ENCODE measurements at places on chromosomes 6 and 20.

DNA sequence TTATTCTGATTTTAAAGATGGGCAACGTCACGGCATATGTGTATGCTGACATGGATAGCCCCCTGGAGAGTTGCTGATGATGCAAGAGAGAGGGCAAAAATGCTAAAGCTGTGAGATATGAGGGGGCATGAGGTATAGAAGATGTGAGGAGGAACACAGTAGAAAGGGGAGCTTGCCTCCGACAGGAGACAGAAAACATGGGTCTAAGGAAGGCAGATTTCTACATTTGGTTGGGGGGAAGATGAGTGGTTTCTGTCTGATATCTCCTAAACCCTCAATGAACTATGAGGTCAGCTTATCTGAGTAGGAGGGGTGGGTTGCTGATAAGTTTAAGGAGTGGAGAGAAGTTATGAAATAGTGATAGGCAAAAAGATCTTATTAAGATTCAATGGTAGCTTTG lies 6.0 kb downstream of the RNF24 start:
- no peak for DNase-seq

DNA sequence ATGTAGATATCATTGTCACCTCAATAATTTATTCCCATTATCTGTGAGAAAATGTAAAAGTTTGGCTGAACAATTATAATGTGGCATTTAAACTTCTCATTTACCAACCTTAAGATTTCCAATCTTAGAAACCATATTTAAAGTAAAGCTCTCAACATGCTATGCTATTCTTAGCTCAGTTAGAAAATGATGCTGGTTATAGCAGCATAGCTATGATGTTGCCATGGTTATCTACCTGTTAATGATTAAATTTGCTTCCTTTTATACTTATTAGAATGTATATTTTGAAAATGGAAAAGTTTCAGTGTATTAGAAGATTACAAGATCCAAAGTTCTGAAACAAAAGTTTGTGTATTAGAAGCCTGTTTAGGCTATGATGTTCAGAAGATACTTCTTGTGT lies 110.1 kb downstream of the GPR63 start:
- no peak for DNase-seq

DNA sequence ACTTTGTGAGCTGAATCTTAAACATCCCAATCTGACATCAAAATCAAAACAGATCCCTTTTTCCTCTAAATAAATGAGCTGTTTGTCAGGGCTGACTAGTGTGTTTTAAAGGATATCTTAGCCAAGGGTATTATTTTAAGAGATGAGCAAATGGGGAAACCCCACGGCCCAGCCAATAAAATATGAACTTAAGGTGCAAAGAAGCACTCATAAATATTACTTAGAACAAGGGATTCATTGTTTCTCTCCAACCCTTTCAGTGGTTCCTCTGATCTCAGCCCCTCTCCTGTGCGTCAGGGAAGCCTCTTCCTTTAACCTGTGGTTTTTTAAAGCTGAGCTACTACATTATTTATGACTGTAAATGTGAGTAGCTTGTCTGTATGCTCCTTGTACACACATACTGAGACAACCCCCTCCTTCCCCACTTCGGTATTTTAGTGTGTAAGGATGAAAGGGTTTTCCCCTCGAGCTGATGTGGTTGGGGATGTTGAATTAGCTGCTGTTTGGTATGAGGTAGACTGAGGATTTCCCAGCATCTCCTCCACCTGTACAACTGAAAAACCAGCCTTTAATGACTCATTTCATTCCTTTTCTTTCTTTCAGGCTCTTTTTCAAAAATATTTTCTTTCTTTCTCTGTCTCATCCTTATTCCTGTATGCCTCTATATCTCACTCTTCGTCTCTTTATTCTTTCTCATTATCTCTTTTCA lies 6.5 kb downstream of the BMP5 start:
- no peak for DNase-seq

GRCh38 chr6:119476554-119476953 lies 127.0 kb upstream of the MAN1A1 start:
- no peak for DNase-seq

- DNase-seq: no peak
Measured at GRCh38 chr6:128914051-128914450, 31.1 kb downstream of the LAMA2 start.

DNA sequence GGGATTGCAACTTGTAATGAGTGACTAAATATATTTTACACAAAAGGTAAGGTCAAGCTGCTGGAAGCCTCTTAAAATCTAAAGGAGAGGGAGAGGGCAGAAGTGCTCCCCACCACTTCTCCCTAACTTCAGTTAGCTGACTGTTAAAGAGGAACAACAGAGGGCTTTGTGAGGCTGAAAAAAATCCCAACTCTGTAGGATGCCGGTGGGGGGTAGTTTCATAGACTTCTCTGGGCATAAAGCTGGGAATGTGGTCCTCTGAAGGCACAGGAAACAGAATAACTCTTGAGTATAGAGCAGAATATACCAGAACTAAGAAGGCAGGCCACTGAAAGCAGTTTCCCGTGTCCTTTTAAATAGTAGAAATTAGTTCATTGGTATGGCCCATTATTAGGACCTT lies 71.6 kb downstream of the KIF6 start:
- DNase-seq: no peak

- DNase-seq: no peak
Measured at GRCh38 chr20:17825252-17825959, 125.6 kb downstream of the BANF2 start.

DNA sequence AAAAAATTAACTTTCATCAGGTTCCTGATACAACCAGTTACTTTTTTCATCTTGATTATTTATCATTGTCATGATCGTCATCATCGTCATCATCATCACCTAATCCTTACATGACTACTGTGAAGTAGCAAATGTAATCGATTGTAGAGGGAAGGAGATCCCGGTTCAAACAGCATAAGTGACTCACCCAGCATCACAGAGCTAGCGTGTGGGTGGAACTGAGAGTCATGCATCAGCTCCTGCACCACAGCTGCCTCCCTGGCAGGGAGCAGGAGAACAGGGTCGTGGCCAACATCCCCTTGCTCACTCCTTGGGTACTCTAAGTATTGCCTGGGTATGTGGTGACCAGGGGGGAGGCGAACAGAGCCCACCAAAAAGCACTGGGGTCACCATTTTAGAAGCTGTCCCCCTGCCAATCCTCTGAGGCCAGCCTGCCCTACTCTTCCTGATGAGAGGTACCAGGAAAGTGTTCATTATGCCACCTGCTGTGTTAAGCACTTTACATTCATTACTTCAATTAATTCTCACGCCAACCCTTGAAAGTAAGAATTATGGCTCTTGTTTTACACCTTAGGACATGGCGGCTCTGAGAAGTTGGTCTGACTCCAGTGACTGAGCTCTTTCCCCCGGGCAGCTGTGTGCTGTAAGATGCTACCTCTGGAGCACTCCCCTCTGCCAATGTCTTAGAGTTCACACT lies 425.2 kb downstream of the CD83 start:
- DNase-seq: peak; percentile 43

- no peak for DNase-seq
Measured at GRCh38 chr6:107827541-107827940, 3.4 kb upstream of the SCML4 start.

DNA sequence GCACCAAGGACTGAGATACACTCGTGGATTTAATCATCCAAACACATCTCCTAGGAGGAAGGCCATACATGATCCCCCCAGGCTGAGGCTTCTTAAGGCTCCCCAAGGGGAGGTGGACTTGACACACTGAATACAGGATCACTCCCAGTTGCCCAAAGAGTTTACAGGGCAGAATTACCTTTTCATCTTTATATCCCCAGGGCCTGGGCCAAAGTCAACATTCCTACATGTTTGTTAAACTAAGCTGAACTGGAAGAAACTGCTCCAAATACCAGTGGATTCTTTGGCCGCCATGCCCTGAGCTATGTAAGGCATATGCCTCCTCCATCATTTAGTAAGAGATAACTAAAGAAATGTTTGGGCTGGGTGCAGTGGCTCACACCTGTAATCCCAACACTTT lies 22.2 kb upstream of the SERPINB1 start:
- no peak for DNase-seq

DNA sequence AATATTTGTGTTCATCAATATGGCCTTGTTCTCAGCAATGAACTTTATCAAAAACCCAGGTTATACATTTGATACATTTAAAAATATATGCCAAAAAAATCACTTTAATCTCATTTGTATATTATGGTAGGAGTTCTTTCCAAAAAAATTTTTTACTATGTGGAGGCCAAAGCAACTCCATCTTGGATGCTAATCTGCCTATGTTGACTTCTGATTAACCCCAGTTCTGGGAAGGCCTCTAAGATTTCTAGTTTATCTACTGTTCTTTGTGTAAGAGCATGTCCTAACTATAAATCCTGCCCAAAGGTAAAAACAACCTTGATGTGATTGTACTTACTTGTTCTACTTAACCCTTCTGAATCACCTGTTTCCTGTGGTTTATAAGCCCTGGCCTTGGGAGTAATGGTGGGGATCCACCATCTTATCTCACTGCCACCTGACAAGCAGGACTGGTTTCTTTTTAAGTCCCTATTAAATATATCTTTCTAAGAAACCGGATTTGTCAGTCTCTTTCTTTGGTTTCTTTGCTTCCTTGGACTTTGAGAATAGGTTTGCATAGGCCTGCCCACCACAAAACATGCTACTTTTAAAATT lies 46.7 kb downstream of the RNGTT start:
- no peak for DNase-seq

GRCh38 chr20:17889226-17889625 lies 79.4 kb downstream of the SNX5 start:
- DNase-seq: no peak

GRCh38 chr6:169250660-169251059 lies 3.0 kb downstream of the THBS2 start:
- DNase-seq: no peak

GRCh38 chr6:57252975-57253374 lies 30.9 kb upstream of the RAB23 start:
- DNase-seq: no peak

DNA sequence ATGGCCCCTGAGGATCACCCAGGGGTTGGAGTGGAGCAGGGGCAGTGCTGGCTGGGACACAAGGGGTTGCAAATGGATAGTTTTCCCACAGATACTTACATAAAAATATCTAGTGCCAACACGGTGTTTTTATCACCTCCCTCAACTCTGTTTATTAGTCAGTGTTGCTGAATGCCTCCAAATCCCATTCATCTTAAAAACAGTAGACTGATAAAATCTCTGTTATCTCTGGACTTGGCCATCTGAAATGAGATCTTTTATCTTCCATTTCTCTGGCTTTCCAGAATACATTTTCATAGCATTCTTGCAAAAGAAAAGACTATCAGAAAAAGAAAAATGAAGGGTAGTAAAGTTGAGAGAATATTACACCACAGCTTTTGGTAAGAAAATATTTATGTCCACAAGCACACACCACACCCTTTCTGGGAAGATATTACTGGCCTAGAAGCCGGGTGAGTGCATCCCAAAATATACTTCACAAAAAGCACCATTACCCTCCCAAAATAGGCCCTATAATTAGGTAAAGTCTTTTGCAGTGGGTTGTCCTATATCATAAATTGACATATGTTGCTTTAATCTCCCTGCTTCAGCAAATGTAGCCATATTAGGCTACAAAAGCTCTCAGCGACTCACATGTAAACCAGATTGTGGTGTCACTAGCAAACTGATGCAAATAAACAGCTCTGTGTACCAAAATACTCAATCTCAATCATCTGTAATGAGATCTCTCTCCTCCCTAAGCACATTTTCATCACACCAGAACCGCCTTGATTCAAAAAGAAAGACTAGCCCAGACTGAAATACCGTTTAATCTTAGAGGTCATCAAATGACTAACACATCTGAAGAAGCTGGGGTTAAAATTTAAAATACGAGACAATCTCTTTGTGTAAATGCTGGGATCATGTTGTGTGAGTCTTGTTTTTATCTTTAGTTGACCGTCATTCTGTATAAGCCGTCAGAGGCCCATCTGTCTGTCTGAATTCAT lies 96.7 kb downstream of the FYN start:
- no peak for DNase-seq

DNA sequence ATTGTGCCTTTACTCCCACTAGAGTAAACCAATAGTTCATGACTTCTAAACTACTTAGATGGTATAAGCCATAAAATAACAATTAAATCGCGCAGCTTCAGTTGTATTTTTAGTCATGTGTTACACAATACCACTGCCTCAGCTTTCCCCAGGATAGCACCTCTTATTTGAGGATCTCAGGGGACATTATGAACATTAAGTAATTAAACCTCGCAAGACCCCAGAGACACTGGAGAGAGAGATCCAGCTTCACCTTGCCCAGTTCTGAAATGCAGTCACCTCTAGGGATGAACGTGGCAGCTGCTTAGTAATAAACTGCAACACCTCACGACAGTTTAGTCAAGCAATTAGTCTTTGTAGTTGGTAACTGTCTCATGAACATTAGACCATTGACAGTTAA lies 87.1 kb downstream of the CFAP61 start:
- DNase-seq: no peak

DNA sequence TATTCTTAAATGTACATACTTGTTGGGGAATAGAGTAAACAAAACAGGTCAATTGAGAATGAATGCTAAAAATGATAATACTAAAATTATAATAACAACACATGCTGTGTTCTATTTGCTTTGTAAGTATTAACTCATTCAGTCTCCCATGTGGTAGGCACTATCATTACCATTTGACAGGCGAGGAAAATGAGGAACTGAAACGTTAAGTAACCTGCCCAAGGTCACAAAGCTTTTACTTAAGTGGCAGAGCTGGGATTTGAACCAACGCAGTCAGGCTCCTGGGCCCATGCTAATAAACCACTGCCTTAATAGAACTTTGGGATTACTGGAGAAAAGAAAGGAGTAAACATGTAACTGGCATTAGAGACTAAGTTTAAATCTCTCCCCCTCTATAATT lies 3.8 kb downstream of the NSFL1C start:
- DNase-seq: no peak

All from CD4-positive, alpha-beta T cell treated with Interleukin-15 for 1 hour (primary cell).